Esophagus squamous epithelium (tissue), 5 donors: ENCODE measurements at places on chromosomes 6 and 20. TPM values are rescaled to one million over a fixed set of nuclear protein-coding genes. Genes with fewer than 3 reads are reported as not detected.

The BMP5 gene
- total RNA-seq, result 0.19 TPM

The FILIP1 gene
- total RNA-seq, result 0.75 TPM

The SSTR4 gene
- total RNA-seq, result not detected

The TMEM170B gene
- 0.57 TPM for total RNA-seq

The BPI gene
- not detected for total RNA-seq

The CASS4 gene
- 1.3 TPM for total RNA-seq

The IL17A gene
- total RNA-seq, result not detected

The ENPP4 gene
- total RNA-seq, result 0.30 TPM

The SPATS1 gene
- not detected for total RNA-seq

DNA sequence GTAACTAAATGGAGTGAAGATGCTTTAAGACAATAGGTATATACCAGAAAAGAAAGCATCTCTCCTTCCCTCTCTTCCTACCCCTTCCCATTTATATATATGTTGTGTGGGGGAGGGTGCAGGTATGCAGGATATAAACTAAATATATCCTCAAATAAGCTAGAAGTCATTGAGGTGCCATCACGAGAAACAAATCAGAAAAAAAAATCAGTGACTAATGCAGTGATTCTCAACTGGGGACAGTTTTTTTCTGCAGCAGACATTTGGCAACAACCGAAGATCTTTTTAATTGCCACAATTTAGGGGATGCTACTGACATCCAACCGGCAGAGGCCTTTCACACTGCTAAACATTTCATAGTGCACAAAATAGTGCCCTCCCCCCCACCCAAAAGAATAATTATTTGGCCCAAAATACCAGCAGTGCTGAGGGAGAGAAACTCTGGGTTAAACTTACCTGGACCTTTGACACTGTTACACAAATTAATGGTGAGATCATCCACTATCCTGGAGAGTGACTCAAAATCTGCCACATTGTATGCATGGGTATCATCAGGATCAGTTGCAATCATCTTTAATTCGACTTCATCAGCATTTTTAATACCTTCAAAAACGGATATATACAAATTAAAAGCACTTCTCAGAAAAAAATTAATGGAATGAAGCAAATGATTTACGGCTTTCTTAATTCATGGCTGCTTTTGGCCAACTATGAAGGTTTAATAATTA lies 55.0 kb downstream of the COL12A1 start:
- H3K4me1 ChIP-seq, result no peaks in the 10 kb centered on the region
- DNase-seq, result no peak
- H3K27me3 ChIP-seq, result no peaks in the 10 kb centered on the region
- H3K4me3 ChIP-seq, result no peak overlapping the region
- H3K36me3 ChIP-seq, result peaks cover 13% of the 10 kb centered on the region

DNA sequence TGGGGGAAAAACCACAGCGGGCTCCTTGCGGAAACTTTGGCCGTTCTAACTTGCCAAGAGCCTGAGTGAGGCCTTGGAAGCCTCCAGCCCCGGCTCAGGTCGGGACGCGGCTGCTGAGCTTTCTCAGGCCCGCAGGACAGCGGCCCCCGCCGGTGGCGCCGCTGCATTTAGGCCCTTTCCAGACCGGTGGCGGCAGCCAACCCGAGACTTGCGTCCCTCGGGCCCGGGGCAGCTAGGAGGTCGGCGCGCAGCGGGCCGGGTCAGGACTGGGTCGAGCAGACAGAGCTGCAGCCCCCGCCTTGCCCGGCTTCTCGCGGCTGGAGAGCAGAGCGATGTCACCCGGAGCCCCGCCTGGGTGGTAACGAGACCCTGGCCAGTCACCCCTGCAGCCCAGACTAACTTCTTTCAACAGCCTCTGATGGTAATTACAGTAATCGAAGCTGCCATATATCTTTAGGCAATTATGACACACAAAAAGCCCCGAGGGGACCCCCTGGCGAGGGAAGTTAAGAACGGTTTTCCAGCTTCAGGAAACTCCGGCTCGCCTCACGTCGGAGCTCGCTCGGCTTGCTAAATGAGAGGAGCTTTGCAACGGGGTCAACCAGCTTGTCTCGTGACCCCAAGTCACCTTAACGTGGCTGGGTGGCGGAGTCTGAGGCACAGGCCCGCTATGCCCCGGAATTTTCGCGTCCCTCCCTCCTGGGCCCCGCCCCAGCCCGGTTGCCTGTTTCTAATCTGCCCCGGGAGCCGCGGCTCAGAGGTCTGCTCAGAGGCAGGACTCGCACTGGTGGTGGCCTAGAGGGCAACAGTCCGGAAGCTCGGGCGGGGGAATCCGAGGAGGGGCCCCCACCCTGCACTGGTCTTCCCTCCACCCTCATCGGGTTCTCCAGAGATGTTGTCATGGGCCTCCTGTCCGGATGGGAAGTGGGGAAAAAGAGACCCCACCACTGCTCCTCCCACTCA lies 3.0 kb downstream of the NR2E1 start:
- peaks cover 44% of the 10 kb centered on the region for H3K27me3 ChIP-seq
- no peak overlapping the region for H3K4me3 ChIP-seq
- DNase-seq, result no peak

GRCh38 chr6:56541741-56542360 lies 100.8 kb downstream of the DST start:
- peaks cover 5% of the 10 kb centered on the region for H3K4me1 ChIP-seq
- no peaks in the 10 kb centered on the region for H3K36me3 ChIP-seq
- peak overlapping the region; percentile 94 for H3K27ac ChIP-seq
- peak overlapping the region; percentile 77 for H3K4me3 ChIP-seq
- no peaks in the 10 kb centered on the region for H3K27me3 ChIP-seq

DNA sequence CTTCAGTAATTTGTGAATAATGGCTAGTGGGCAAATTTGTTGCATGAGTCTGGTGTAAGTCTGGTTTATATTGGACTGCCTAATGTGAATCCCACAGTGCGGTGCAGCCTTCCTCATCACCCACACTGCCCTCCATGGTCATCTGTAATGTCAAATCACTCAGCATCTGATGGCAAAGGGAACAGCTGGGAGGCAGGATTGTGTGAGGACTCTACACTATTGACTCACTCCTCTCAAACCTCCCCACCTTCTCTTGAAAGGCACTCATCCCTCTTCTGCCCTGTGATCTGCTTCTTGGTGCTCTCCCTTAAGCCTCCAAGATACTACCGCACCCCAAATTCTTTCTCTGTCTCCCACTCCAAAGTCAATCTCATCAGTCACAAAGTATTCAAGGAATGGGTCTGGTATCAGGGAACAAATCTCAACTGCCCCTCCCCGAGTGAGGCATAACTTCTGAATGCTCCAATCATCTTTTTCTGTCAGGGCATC lies 146.0 kb upstream of the BEND6 start:
- DNase-seq, result no peak
- H3K4me3 ChIP-seq, result no peak overlapping the region
- no peak overlapping the region for H3K27ac ChIP-seq
- no peaks in the 10 kb centered on the region for H3K36me3 ChIP-seq
- no peaks in the 10 kb centered on the region for H3K4me1 ChIP-seq

DNA sequence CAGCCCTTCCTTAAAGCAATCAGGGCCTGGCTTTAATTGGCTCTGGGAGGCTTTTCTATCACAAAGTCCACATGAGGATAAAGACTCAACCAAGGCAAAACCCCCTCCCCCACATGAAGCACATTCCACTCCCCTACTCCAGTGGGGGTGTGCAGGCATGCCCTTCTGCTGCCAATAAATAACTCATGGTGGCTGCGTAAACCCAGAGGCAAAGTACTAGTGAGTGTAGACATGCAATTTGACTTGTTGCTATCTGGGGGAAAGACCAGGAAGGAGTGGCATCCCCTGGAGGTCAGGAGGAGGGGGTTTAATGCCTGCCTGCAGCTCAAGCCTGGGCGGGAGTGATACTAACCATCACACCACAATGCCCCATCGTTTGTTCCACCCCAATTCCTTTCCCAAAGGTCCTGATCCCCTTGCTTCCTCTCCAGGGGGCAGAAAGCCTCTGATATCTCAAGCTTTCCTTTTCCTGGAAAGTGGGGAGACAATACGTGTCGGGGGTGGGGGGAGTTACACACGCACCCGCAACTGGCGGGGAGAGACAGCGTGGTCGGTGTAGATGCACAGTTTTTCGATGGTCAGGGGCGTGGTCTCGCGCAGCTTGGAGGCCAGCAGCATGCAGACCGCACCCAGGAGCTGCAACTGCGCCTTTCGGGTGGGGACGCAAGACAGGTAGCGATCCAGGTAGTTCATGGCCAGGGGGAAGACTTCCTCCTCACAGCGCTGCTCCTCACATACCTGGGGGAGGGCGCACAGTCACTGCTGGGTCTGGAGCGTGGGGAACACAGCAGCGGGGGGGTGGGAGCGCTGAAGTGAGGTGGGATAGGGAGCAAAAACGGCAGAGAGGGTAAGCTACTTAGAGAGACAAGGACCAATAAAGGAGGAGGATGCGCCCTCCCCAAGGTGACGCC lies 1.5 kb downstream of the CCND3 start:
- H3K27ac ChIP-seq, result peak overlapping the region; percentile 74
- H3K4me3 ChIP-seq, result peak overlapping the region; percentile 53
- H3K4me1 ChIP-seq, result peaks cover 50% of the 10 kb centered on the region
- H3K36me3 ChIP-seq, result no peaks in the 10 kb centered on the region

DNA sequence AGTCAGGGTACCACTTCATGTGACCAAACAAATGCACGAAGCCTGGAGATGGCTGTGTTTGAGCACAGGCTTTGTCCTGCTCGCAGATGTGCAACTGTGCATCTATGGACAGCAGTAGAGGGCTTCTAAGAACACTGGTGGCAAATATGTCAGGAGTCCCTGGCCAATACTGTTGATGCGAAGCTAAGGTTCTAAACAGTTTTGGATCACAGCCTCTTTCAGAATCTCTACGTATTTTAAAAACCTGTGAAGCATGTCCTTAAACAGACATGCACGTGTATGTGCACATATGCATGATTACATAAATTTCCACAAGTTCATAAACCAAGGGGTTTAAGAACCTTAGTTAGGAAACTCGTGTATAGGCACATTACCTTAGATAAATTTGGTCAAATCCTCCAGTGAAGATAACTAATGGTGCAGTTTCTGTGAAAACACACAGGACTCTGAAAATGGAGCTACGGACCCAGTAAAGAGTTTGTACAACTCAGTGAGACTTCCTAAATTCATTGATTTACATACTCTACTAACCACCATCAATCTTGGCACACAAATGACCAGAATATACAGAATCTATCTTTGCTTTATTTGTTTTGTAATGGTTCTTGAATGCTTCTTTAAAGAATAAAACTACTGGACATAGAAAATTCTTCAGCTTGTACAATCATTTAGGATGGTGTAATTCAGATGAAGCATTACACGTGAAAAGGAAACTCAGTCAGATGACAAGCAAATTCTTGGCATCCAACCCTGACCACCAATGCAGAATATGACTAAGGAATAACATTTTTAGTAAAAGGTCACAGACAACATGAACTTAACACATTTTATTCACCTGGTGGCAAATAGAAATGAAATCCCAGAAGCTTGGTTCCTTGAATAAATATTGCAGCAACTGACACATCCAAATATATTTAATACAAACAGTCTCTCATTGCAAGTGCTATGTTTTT lies 27.4 kb downstream of the KCNQ5 start:
- H3K27ac ChIP-seq, result no peak overlapping the region
- no peaks in the 10 kb centered on the region for H3K4me1 ChIP-seq
- H3K27me3 ChIP-seq, result no peaks in the 10 kb centered on the region
- DNase-seq, result no peak
- H3K4me3 ChIP-seq, result no peak overlapping the region

DNA sequence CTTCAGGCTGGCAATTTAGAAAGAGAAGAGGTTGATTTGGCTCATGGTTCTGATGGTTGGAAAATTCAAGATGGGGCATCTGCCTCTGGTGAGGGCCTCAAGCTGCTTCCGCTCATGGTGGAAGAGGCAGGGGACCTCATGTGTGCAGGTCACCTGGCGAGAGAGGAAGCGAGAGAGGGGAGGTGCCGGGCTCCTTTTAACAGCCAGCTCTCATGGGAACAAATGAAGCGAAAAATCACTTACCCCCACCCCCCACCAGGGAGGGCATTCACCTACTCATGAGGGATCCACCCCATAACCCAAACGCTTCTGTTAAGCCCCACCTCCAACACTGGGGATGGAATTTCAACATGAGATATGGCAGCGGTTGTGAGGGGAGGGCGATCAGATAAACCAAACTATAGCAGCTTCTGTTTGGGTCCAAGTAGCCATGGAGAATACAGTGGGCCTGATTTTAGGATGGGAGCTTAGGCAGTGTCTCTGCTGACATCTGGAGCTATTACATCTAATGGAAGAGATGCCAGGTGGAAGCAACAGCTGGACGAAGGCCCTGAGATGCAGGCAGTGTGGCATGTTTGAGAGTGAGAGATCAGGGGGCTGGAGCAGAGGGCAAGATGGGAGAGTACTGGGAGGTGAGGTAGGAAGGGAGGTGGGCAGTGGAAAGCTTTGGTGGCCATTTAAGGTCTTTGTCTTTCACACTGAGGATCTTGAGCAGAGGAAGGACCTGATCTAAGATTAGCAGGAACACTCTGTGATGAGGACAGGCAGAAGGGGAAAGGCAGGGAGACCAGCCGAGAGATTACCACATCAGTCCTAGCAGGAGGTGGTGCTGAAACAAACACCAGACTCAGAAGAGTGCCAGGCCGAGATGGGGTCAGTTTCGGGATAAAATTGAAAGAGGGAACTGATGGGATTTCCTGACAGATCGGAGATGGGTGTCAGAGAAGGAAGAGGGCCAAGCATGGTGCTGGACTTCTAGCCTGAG lies 161.8 kb downstream of the NFATC2 start:
- H3K4me1 ChIP-seq, result no peaks in the 10 kb centered on the region
- no peaks in the 10 kb centered on the region for H3K36me3 ChIP-seq
- H3K27ac ChIP-seq, result no peak overlapping the region
- no peaks in the 10 kb centered on the region for H3K27me3 ChIP-seq
- H3K4me3 ChIP-seq, result no peak overlapping the region
- DNase-seq, result no peak

GRCh38 chr6:160750276-160750689 lies 48.2 kb downstream of the PLG start:
- H3K4me1 ChIP-seq, result no peaks in the 10 kb centered on the region
- no peaks in the 10 kb centered on the region for H3K27me3 ChIP-seq
- H3K27ac ChIP-seq, result no peak overlapping the region
- H3K36me3 ChIP-seq, result no peaks in the 10 kb centered on the region
- H3K4me3 ChIP-seq, result no peak overlapping the region
- DNase-seq, result no peak
